ENCODE measurements at places on chromosomes 5 and 9.

DNA sequence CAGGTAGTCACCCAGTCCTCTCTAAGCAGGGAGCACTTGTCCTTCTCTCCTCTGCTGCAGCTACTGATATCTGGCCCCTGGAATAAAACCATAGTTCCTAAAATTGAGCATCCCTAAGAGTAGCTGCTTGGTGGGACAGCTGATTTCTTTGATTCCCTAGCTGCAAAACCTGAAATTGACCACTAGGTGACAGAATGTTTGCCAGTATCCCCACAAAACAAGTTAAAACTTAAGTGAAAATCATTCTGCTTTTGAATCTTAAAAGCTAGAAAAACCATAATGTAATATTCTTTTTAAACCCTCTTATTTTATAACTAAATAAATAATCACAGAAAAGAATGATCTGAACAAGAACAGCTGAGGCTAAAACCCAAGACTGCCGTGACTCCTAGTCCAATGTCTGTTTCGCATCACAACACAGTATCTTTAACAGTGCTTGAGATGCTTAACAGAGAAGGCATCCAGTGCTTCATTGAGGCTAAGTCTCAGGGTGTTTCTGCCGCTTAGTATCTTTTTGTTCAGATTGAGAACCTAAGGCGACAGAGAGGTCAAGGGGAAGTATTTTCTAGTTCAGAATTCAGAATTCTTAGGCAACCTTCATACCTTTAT, 24.4 kb upstream of the TAL2 start:
- peak; percentile 16 for DNase-seq

GRCh38 chr9:22044583-22044982, 35.5 kb upstream of the CDKN2B start:
- peak; percentile 91 for DNase-seq

DNA sequence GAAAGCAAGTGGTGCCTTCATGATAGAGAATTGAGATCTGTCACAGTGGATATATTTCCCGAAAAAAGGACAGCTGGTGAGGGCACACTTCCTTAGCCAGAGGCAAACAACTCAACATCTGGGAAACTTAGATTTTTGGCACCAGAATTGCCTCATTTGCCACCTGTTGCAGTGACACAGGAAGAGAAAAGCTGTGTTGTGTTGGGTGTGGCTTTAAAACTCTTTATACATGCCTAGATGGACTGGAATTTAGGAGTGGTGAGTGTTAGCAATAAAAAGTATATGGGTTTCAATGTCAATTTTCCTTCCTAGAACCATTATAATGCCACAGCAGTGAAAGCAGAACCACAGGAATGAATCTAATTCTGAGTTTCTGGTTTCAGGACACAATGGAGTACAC, 62.6 kb upstream of the CEMIP2 start:
- no peak for DNase-seq

- peak; percentile 39 for DNase-seq
Measured at GRCh38 chr5:84272771-84273516, 111.7 kb downstream of the EDIL3 start.

DNA sequence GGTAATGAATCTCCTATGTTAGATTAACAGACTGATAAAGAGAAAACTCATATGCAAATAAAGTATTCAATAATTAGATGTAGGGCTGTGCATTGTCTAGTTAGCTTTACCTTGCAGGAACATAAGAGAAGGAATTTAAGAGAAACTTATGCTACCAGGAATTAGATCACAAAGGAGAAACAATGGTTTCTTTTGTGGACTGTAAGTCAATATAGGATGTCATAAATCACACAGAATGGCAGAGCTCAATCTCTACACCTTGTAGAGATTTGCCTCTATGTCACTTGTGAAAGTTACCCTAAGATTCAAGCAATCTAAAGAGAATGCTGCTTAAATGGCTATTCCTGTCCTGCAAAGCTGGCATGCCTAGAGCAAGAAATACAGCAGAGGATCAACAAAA, 26.0 kb downstream of the SLCO4C1 start:
- no peak for DNase-seq

- DNase-seq: no peak
Measured at GRCh38 chr5:157186309-157187045, 5.8 kb downstream of the ITK start.

DNA sequence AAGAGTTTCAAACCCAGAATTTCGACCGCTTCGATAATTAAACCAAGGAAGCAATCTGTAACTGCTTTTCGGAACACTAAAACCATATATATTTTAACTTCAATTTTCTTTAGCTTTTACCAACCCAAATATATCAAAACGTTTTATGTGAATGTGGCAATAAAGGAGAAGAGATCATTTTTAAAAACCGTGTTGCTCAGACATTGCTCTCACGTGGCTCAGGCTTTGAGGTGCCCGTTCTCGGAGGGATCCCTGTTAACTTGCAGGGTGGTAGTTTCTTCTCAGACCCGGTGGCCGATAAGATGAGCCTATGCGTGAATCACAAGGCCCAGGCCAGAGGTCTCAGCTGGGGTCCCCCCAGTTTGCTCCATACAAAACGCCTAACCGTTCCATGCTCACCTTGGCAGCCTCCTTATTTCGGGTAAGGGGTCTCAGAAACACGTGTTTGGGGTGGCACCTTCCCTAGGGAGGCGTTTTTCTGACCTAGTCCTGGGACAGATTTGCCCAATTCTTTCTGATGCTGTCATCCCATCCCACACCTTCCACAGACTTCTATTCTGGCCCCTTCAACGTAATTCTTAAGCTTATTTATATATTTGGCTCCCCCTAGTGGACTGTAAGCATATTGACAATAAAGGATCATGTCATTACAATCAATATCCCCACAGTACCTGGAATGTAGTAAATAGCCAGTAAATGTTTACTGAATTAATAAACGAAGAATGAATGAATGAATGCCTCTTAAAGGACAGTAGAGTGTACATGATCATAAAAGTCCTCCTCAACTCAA, 48.1 kb downstream of the THBS4 start:
- DNase-seq: peak; percentile 86

GRCh38 chr5:74082512-74083055, 456.6 kb downstream of the ARHGEF28 start:
- DNase-seq: no peak

- DNase-seq: no peak
Measured at GRCh38 chr5:170393235-170393634, 4.1 kb upstream of the KCNMB1 start.

GRCh38 chr5:73126381-73126780, 6.0 kb downstream of the TMEM171 start:
- no peak for DNase-seq

DNA sequence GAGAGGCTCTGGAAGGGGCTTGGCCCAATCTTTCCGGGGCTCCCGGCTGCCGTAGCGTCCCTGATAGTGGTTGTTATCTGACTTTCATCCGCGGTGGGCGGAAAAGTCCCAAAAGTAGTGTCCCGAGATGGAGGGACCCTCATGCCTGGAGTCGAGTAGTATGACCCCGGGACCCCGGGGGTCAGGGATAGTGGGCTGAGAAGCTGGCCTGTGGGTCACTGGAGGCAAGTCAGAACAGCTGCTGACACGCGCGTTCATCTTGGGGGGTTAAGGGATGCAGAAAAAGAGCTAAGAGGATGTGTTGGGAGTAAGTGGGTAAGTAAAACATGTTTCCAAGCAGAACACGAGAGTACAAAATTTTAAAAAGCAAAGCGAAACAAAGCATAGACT, 123.4 kb downstream of the TMEM161B start:
- DNase-seq: no peak

GRCh38 chr9:127300886-127301447, 36.4 kb downstream of the GARNL3 start:
- no peak for DNase-seq

- DNase-seq: peak; percentile 50
Measured at GRCh38 chr5:139710319-139711066, 62.3 kb downstream of the CXXC5 start.

DNA sequence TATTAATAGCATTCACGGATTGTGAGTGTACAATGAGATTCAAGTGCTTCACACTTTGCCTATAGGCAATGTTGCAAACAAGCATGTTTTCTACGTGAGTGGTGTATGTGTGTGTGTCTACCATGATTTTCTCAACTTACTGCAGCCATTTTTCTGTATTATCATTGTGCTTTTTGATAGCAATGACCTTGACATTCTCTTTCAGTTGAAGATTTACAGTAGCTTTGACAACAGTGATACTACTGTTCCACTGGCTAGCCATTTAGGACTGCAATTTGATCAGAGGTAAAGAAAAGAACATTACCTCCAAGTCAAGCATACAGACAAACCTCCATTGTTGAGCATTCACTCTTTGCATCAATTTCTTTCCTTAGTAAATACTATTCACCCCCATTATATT, 297.0 kb downstream of the MAN2A1 start:
- no peak for DNase-seq

DNA sequence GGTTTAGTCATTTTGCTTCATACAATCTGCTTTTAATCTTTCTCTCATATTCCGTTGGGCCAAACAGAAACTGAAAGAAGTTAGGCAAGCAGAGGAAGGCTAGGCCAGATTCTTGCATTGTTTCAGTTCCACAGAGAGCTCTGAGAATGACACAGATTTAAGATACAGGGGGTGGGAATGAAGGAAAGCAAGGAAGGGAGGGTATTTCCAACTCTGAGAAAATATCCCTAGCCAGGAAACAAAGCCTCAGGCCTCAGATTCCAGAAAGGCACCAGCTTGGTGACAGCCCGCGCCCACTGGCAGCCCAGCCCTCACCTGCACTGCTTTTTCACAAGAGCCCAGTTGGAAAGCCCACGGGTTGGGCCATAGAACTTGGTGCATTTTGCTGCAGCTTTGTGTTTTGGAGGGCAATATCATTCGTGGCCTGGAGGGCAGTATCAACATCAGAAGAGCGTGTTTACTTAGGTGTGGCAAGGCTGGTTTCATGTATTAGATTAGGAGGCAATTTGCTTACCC, 63.5 kb downstream of the ENC1 start:
- DNase-seq: peak; percentile 67

DNA sequence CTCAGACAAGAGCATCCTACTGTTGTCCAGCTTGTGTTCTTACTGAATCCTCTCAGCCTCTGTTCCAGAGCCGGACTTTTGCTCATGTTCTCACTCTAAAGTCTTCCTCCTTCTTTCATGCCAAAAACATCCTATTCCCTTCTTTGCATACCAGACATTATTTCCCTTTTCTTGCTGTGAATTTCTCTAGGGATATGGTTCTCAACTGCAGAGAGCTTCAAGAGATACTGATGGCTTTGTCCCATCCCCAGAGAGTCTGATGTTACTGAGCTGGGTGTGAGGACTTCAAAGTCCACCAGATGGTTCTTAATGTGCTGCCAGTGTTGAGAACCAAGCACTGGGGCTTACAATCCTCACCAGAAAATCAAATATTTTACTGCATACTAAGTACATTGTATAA, 98.6 kb upstream of the FER start:
- no peak for DNase-seq

Data from cardiac fibroblast (primary cell).